ENCODE measurements at places on chromosomes 4 and X.

DNA sequence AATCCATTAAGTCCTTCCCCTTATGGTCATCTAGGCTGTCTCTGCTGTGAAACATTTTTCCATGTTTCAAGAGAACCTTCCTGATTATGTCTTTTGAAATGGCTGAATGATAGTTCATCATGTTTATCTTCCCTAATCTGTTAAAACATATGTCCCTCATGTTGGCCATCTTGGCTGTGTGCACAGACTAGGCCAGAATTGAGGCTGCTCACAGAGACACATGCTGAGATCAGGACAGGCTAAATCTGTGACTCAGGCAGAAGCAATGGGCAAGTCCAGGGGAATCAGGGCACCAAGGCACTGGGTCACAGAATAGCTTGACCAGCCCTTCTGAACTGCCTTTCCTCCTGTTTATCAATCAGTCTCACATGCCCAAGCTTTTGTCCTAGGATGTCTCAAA, 78.3 kb downstream of the FHDC1 start:
- DNase-seq, result no peak

GRCh38 chrX:40005292-40006011, 92.3 kb downstream of the BCOR start:
- DNase-seq, result no peak

DNA sequence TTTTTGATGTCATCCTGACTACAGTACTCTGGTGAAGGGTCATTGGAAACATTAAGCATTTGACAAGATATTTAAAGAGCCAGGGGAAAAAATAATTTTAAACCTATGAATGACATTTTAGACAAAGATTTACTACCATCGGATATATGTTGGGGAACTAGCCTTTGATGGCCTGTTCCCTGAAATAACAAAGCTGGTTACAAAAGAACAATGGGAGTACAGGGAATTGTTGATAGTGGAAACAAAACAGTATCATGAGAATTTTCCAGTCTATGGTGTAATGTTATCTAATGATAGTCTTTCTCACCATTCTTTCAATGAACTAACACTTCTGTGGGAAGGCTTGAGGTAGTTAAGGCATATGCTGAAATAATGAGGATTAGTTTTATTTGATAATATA, 125.9 kb upstream of the KLHL4 start:
- no peak for DNase-seq

DNA sequence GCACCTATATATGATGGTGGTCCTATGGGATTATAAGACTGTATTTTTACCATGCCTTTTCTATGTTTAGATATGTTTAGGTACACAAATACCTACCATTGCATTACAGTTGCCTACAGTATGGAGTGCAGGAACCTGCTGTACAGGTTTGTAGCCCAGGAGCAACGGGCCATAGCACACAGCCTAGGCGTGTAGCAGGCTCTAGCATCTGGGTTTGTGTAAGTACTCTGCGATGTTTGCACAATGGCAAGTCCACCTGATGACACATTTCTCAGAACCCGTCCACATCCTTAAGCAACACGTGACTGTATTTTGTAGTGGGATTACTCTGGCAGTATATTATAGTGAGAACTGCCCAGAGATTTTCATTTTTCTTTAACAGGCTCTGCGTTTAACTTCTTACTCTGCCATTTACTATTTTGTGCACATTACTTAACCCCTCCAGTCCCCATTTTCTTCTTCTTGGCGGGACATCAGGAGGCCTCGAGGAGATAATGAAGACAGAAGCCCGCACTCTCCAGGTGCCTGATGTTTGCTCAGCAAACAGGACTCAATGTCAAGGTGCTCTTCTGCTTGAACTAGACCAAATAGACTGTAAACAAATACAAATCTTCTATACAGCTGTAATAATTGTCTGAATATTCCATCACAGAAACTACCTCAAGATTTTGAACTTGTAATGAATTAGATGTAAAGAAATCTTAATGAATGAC, 102.0 kb upstream of the PDLIM3 start:
- DNase-seq, result no peak

DNA sequence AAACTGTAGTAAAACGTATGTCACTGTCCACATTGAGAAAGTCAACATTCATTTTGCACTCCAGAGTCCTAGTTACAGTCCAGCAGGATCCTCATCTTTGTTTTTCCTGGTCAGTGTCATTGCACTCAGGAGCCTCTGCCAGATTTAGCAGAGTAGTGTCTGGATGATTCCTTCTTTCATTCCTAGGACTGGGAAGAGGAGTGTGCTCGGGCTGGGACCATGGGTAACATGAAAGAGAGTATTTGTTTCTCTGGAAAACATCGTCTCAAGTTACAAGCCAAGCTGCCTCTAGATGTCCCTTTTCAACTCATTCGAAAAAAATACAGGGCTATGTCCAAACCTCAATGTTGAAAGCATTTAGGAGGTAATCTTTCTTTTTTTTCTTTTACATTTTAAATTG, 69.9 kb upstream of the TNIP3 start:
- DNase-seq, result no peak

DNA sequence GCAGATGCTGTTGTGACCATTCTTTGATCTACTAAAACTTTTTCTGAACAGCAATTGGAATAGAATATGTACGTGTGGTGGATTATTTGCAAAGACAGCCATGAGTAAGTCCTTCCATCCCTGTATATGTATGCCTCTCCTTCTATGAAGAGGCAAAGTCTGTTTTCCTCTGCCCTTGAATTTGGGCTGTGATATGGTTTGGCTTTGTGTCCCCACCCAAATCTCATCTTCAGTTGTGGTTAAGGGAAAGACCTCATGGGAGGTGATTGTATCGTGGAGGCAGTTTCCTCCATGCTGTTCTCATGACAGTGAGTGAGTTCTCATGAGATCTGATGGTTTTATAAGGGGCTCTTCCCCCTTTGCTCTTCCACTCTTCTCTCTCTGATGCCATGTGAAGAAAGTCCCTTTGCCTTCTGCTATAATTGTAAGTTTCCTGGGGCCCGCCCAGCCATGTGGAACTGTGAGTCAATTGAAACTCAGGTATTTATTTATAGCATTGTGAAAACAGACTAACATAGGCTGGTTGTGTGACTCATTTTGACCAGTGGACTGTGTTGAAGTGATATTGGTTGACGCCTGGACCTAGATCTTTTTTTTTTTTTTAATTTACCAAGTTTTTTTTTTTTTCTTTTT, 108.3 kb upstream of the CAMK2D start:
- DNase-seq, result no peak

DNA sequence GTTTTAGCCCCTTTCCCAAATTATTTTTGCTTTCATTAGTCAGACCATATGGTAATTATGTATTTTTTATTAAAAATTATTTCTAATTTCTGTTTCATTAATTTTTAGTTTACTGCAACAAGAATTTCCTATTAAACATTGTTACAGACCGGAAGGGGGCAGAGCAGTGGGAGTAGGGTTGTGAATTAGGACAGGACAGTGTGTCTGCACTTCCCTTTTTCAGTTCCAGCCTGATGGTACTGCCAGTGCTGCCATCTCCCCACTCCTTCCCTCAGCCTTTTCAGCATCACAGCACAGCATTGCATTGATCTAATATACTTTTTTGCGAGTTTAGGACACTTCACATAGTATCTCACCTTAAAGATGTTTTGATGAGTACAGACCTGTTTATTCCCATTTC, 76.5 kb downstream of the STIM2 start:
- no peak for DNase-seq

DNA sequence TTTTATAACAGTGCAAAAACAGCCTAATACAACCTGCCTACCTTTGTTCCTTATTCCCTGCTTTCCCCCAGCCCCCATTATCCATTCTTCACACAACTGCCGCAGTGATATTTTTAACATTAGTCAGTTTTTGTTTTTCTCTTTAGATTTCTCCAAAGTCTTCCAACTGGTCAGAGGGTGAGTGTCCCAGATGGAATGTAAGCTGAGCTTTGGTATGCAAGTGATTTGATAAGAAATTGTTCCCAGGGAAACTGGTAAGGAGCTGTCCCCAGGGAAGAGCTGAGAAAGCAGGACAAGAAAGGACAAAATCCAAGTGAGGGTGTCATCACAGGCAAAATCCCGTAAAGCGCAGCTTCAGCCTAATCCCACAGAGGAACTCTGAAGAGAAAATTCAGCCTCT, 475.5 kb upstream of the ADGRL3 start:
- DNase-seq, result peak; percentile 73

DNA sequence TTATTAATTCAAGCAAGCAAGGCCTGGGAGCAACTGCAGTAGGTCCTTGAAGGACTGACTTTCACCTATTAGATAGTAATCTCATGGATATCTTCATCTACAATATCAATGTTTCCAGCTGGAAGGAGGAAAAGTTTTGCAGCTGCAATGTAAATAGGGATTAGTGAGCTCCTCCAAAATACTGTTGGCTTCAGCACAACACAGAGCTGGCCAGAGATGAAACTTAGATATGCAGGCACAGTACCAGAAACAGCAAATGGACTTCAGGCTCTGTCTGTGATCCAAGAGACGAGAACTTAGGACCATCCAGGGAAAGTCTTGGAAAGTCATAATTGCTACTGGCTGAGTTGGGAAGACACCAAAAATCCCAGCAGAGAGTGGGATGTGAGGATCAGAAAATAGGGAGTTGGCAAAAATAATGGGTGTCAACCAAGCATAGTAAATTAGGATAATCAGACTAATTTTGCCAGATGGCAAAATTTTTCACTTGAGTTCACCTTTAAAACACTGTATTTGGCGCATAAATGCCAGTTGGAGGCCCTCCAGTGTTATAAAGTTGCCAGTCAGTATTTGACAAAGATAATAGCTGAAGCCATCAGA, 57.5 kb downstream of the PARM1 start:
- no peak for DNase-seq

DNA sequence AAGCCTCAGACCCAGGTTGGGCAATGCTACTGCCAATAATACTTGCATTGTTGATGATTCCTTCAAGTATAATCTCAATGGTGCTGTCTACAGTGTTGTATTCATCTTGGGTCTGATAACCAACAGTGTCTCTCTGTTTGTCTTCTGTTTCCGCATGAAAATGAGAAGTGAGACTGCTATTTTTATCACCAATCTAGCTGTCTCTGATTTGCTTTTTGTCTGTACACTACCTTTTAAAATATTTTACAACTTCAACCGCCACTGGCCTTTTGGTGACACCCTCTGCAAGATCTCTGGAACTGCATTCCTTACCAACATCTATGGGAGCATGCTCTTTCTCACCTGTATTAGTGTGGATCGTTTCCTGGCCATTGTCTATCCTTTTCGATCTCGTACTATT, 7.4 kb downstream of the LPAR4 start:
- no peak for DNase-seq

GRCh38 chrX:39640866-39641265, 456.9 kb downstream of the BCOR start:
- no peak for DNase-seq

DNA sequence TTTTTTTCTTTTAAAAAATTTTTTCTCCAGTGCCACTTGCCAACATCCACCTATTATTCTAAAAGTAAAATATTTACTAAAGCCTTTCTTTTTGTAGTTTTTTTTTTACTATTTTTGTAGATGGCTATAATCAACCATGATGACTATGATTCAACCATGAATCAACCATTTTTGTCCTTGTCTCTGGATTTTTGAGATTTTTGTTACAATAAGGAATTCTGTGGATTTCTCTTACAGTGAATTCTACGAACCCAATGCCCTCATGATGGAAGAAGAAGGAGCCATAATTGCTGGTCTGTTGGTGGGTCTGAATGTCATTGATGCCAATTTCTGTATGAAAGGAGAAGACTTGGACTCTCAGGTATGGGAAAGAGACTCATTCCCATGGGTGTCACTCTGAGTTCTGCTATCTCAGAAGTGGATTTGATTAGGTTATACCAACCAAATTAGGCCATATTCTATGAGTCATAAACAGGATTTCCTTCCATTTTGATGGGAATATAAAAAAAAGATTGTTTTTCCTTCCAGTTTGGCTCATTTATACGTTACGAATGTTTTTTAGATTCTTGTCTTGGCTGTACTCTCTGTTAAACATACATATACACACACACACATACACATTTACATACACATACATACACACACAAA, 46.7 kb downstream of the RUFY3 start:
- no peak for DNase-seq

- no peak for DNase-seq
These were observed 53.5 kb downstream of the BMP3 start for GRCh38 chr4:81084029-81084428.

- DNase-seq, result no peak
These were observed 136.5 kb upstream of the GALNTL6 start for GRCh38 chr4:171676555-171677215.
